ENCODE measurements at places on chromosomes 1 and 21. TPM values are rescaled to one million over a fixed set of nuclear protein-coding genes. Genes with fewer than 3 reads are reported as not detected.

The BCAN gene
- 5.5 TPM for total RNA-seq

The RAB7B gene
- total RNA-seq = not detected

The PER3 gene
- 10.4 TPM for total RNA-seq

The CFHR2 gene
- not detected for total RNA-seq

The COL11A1 gene
- 19.2 TPM for total RNA-seq

The PLA2G2F gene
- total RNA-seq = not detected

The EPHX1 gene
- total RNA-seq = 47.0 TPM

The MATN1 gene
- 0.31 TPM for total RNA-seq

The DNASE2B gene
- total RNA-seq = not detected

The HOOK1 gene
- total RNA-seq = 27.6 TPM

The RAB25 gene
- total RNA-seq = 21.3 TPM

The PALMD gene
- not detected for total RNA-seq

The CLCNKA gene
- total RNA-seq = not detected

The SYTL1 gene
- 5.4 TPM for total RNA-seq

The CELF3 gene
- total RNA-seq = 0.39 TPM

The PTAFR gene
- 0.76 TPM for total RNA-seq

The KRTAP21-2 gene
- not detected for total RNA-seq

The FCGR2B gene
- not detected for total RNA-seq

The CFAP141 gene
- not detected for total RNA-seq

The ANGPTL1 gene
- not detected for total RNA-seq

The LCE3E gene
- not detected for total RNA-seq

The CD55 gene
- 17.6 TPM for total RNA-seq

The RAB42 gene
- 22.5 TPM for total RNA-seq

The AP4B1 gene
- total RNA-seq = 12.7 TPM

The LIN28A gene
- total RNA-seq = 1,538 TPM

The OR2T4 gene
- total RNA-seq = not detected

The PRAMEF17 gene
- not detected for total RNA-seq

The RGSL1 gene
- not detected for total RNA-seq

The TEX38 gene
- total RNA-seq = not detected

Measured in GM23338 (cell line).